ENCODE measurements at places on chromosomes 6 and 20. TPM values are rescaled to one million over a fixed set of nuclear protein-coding genes. Genes with fewer than 3 reads are reported as not detected.

The HLA-DQB1 gene
- 94.5 TPM for polyA plus RNA-seq

The GHRH gene
- not detected for polyA plus RNA-seq

The UBD gene
- polyA plus RNA-seq = 7.7 TPM

The PTCRA gene
- not detected for polyA plus RNA-seq

The TOMM6 gene
- polyA plus RNA-seq = 308 TPM

The EYA4 gene
- polyA plus RNA-seq = 0.25 TPM

The PSORS1C1 gene
- polyA plus RNA-seq = 7.4 TPM

The CCN6 gene
- polyA plus RNA-seq = not detected

The KCNK15 gene
- polyA plus RNA-seq = 0.46 TPM

The NFATC2 gene
- 3.2 TPM for polyA plus RNA-seq

The MDFI gene
- polyA plus RNA-seq = 14.9 TPM

The TUBB2A gene
- 33.4 TPM for polyA plus RNA-seq

The GNAS-AS1 gene
- 0.15 TPM for polyA plus RNA-seq

The KHDC1L gene
- 0.23 TPM for polyA plus RNA-seq

The SDCBP2 gene
- polyA plus RNA-seq = 297 TPM

The PCK1 gene
- polyA plus RNA-seq = 0.43 TPM

The FGD2 gene
- polyA plus RNA-seq = 2.7 TPM

The TSBP1 gene
- polyA plus RNA-seq = not detected

The TENT5A gene
- 4.4 TPM for polyA plus RNA-seq

The SLC22A2 gene
- polyA plus RNA-seq = not detected

The MOXD1 gene
- polyA plus RNA-seq = 2.1 TPM

The RAMACL gene
- polyA plus RNA-seq = 0.46 TPM

The MEI4 gene
- polyA plus RNA-seq = not detected

The TMEM217 gene
- not detected for polyA plus RNA-seq

The BMP6 gene
- polyA plus RNA-seq = 0.50 TPM

The PRDM13 gene
- not detected for polyA plus RNA-seq

The ZBTB22 gene
- 10.5 TPM for polyA plus RNA-seq

The HCK gene
- 14.7 TPM for polyA plus RNA-seq

Data from stomach (tissue), 19 donors.